ENCODE measurements at places on chromosomes 16 and 17. TPM values are rescaled to one million over a fixed set of nuclear protein-coding genes. Genes with fewer than 3 reads are reported as not detected.

GRCh38 chr17:66583112-66583748, 251.7 kb upstream of the CACNG5 start:
- no peak for DNase-seq

GRCh38 chr16:3951861-3952736, 71.6 kb upstream of the CREBBP start:
- DNase-seq: no peak

DNA sequence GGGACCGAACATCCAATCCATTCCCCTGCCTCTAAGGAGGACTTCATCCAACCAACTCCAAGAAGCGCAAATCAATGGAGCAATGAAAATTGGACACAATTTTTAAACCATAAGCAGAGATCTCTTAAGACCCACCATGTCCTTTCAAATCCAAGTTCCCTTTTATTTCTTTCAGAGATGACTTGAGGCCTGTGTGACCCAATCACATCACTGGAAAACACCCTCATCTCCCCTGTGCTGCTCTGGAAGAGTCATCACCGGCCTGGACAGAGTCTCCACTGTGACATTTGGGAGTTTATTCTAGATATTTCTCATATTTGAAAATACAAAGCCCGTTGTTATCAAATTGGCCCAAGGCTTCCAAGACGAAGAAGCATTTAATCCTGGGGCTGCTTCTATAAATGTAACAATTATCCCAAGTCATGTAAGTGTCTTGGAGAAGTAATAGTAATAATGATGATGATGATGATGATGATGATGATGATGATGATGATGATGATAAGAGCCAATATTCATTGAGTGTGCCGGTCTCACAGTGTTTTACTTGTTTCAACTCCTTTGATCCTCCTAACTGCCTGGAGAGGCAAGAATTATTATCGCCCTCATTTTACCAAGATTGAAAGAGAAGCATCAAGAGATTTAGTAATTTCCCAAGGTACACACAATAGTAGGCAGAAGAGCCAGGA, 72.1 kb downstream of the COPRS start:
- no peak for DNase-seq

Gene HASPIN
- total RNA-seq: 0.13 TPM

Gene SCGB1C2
- not detected for total RNA-seq

Gene DPH1
- total RNA-seq: 26.8 TPM

Measured in Right ventricle myocardium superior (tissue), 1 donor.